Dermis lymphatic vessel endothelial cell (primary cell): ENCODE measurements at places on chromosomes 5 and 9. TPM values are rescaled to one million over a fixed set of nuclear protein-coding genes. Genes with fewer than 3 reads are reported as not detected.

The IRGM gene
- not detected in 2 replicates for total RNA-seq

The GDNF gene
- total RNA-seq, result not detected in 2 replicates

The SLC9A3 gene
- total RNA-seq, result 0.87 and 0.95 TPM in 2 replicates

The ADCY2 gene
- total RNA-seq, result under 0.01 TPM in 1 of 2 replicates, not detected in the other

The SLC1A3 gene
- 0.11 TPM in 1 of 2 replicates, not detected in the other for total RNA-seq

The PPP2R2B gene
- not detected in 2 replicates for total RNA-seq

The WHRN gene
- 0.22 and 0.34 TPM in 2 replicates for total RNA-seq

The FBXO38 gene
- 45.7 and 48.0 TPM in 2 replicates for total RNA-seq

The FOXD4L5 gene
- 0.09 TPM in 1 of 2 replicates, not detected in the other for total RNA-seq

The STPG3 gene
- 0.54 TPM in 1 of 2 replicates, not detected in the other for total RNA-seq

The MARVELD2 gene
- total RNA-seq, result 1.3 and 1.5 TPM in 2 replicates

The OSTF1 gene
- 93.8 and 132 TPM in 2 replicates for total RNA-seq

The NUDT12 gene
- total RNA-seq, result 5.3 and 5.9 TPM in 2 replicates

The PSD2 gene
- under 0.01 and 0.09 TPM in 2 replicates for total RNA-seq

The FGFR4 gene
- 1.3 and 3.3 TPM in 2 replicates for total RNA-seq

The WDR31 gene
- 0.52 and 0.54 TPM in 2 replicates for total RNA-seq

The LCN10 gene
- not detected in 2 replicates for total RNA-seq

The CDH6 gene
- 0.22 TPM in 1 of 2 replicates, not detected in the other for total RNA-seq

The CCDC69 gene
- 0.54 and 1.5 TPM in 2 replicates for total RNA-seq

The IL13 gene
- not detected in 2 replicates for total RNA-seq

The OSMR gene
- 6.9 and 10.8 TPM in 2 replicates for total RNA-seq

The DBH gene
- total RNA-seq, result not detected in 2 replicates

The CCDC152 gene
- 0.11 and 0.34 TPM in 2 replicates for total RNA-seq

The ESM1 gene
- 125 and 485 TPM in 2 replicates for total RNA-seq

The SLC1A1 gene
- total RNA-seq, result 2.2 and 4.4 TPM in 2 replicates

The OLFM1 gene
- total RNA-seq, result 0.54 and 12.9 TPM in 2 replicates

The COMMD10 gene
- 57.6 and 63.7 TPM in 2 replicates for total RNA-seq

The RLN2 gene
- 0.65 and 1.4 TPM in 2 replicates for total RNA-seq

The ZDHHC12 gene
- total RNA-seq, result 31.3 and 44.9 TPM in 2 replicates

The PTGES gene
- 0.09 and 0.65 TPM in 2 replicates for total RNA-seq

The DND1 gene
- under 0.01 and 0.09 TPM in 2 replicates for total RNA-seq

The OR1J2 gene
- total RNA-seq, result not detected in 2 replicates
